Ovary (tissue), 10 donors: ENCODE measurements at places on chromosomes 7 and 10. TPM values are rescaled to one million over a fixed set of nuclear protein-coding genes. Genes with fewer than 3 reads are reported as not detected.
A peak's percentile ranks its signal among the peaks of the same experiment; 100 is the strongest.

GRCh38 chr10:17756557-17757217 is 4.7 kb downstream of the TMEM236 start:
- no peak for DNase-seq

- no peak for DNase-seq
These were observed 504.6 kb upstream of the MKI67 start for GRCh38 chr10:128630787-128631252.

- no peak for DNase-seq
These were observed 86.2 kb downstream of the ZRANB1 start for GRCh38 chr10:125027871-125028869.

DNA sequence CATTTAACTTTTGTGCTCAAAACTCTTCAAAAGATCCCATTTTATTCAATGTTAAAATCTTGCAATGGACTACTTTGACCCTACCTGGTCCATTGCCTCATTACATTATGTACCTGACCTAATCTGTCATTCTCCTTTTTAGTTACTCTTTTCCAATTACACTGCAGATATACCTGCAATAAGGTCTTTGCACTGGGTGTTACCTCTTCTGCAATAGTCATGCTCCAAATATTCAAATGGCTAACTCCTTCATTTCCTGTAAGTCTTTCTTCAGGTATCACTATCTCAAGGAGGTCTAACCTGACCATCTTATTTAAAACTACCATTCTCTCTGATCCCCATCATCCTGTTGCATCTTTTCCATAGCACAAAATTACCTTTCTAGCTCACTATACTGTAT is 22.3 kb downstream of the SLC13A1 start:
- DNase-seq, result no peak

GRCh38 chr7:134613623-134614347 is 32.9 kb upstream of the BPGM start:
- DNase-seq, result no peak

SLC26A5 gene
- 0.10 TPM for total RNA-seq

GRCh38 chr7:24896031-24896501 is 83.9 kb downstream of the OSBPL3 start:
- DNase-seq, result no peak

DNA sequence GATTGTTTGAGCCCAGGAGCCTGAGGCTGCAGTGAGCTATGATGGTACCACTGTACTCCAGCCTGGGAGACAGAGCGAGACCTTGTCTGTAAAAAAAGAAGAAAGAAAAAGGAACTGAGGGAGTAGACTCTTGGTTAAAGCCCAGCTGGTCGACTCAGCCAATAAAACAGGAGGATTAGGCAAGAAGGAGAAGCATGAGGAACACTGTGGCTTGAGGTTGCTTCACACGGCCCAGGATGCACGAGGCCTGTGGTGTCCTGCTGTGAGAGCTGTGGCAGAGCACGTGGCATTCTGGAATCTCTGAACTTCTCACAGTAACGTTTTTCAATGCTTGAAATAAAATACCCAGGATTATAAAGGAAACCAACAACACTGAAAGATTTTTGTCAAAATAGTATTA is 93.3 kb downstream of the CUL2 start:
- DNase-seq, result no peak

- peak; percentile 45 for DNase-seq
These were observed 686 bp downstream of the AASS start for GRCh38 chr7:122143376-122143750.

TAS2R3 gene
- 4.2 TPM for total RNA-seq

FAM24B gene
- 2.4 TPM for total RNA-seq

- no peak for DNase-seq
These were observed 49.5 kb upstream of the ADAM12 start for GRCh38 chr10:126437635-126438406.

DNA sequence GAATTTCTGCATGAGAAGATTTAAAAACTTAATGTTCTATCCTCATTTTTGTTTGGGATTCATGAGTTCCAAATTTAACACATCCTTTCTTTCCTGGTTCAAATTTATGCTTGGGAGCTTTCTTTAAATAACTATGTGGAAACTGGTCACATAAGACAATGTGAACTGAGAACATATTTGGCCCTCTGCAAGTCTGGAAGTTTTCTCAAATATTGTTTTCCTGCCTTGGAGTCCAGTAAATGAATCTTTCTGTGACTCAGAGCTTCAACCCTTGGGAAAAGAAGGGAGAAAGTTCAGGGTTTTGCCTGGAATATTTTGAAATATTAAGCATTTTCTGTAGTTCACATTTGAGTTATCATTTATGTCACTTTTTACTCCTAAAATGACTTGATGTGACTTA is 559.0 kb upstream of the NRP1 start:
- no peak for DNase-seq

STYXL1 gene
- 25.2 TPM for total RNA-seq

- DNase-seq, result no peak
These were observed 317.3 kb downstream of the PRPF18 start for GRCh38 chr10:13904064-13904463.

NEUROG3 gene
- total RNA-seq, result not detected

DNA sequence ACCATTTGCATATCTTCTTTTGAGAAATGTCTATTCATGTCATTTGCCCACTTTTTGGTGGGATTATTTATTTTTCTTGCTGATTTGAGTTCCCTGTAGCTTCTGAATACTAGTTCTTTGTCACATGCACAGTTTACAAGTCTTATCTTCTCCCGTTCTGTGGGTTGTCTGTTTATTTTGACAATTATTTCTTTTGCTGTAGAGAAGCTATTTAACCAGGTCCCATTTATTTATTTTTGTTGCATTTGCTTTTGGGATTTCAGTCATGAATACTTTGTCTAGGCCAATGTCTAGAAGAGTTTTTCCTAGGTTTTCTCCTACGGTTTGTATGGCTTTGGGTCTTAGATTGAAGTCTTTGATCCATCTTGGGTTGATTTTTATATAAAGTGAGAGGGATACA is 32.9 kb downstream of the GPR22 start:
- no peak for DNase-seq

GRCh38 chr10:118457824-118458428 is 115.8 kb upstream of the FAM204A start:
- DNase-seq, result no peak

DNA sequence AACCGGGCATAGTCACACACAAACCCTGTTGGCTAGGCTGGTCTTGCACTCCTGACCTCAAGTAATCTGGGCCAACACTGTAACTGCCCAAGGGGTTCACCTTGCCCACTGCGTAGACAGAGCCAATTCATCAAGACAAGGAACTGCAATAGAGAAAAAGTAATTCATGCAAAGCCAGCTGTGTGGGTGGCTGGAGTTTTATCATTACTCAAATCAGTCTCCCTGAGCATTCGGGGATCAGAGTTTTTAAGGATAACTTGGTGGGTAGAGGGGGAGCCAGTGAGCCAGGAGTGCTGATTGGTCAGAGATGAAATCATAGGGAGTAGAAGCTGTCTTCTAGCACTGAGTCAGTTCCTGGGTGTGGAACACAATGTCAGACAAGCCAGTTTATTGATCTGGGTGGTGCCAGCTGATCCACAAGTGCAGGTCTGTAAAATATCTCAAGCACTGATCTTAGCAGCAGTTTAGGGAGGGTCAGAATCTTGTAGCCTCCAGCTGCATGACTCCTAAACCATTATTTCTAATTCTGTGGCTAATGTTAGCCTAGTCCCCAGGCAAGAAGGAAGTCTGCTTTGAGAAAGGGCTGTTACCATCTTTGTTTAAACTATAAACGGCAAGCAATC is 15.6 kb upstream of the FXYD4 start:
- DNase-seq, result no peak

ZEB1 gene
- 41.3 TPM for total RNA-seq

- no peak for DNase-seq
These were observed 961.5 kb downstream of the PCDH15 start for GRCh38 chr10:53839440-53840039.

DNA sequence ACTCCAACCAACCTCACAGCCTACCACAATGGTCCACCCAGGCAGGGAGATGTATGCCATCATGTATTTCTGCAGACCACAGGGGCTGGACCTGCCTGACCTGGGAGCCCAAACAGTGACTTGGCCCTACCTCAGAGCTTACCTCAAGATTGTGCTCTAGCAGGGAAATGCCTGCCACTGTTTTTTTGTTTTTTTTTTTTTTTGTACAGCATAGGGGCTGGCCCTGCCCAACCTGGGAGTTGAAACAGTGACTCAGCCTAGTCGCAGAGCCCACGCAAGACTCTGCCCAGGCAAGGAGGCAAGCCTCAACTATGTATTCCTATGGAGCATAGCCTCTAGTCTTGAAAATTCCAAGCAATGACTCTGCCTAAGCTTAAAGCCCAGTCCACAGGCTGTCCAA is 39.3 kb upstream of the CDK6 start:
- no peak for DNase-seq

- DNase-seq, result no peak
These were observed 931.5 kb downstream of the CCSER2 start for GRCh38 chr10:85259908-85260307.

DNA sequence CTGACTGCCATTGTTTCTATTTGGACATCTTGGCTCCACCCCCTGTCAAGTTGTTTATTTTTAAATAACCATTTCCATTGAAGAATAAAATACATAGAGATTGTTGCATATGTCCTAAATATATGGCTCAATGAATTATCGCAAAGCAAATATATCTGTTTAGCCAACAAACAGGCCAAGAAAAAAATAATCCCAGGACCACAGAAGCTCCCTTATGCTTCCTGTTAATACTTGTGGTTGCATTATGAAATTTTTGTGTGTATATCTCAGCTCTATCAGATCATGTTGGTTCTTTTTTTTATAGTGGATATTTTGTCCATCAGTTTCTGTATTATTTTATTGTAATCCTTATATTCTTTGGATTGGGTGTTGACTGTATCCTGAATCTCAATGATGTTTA is 53.4 kb upstream of the CYP2C8 start:
- DNase-seq, result no peak

GRCh38 chr7:127413326-127413725 is 20.8 kb upstream of the ZNF800 start:
- no peak for DNase-seq

GRCh38 chr7:17152721-17153120 is 145.7 kb upstream of the AHR start:
- DNase-seq, result no peak

GRCh38 chr7:33155811-33156210 is 26.4 kb downstream of the BBS9 start:
- no peak for DNase-seq

- DNase-seq, result no peak
These were observed 291.8 kb downstream of the CRPPA start for GRCh38 chr7:16129431-16130110.

OIT3 gene
- total RNA-seq, result not detected

DNA sequence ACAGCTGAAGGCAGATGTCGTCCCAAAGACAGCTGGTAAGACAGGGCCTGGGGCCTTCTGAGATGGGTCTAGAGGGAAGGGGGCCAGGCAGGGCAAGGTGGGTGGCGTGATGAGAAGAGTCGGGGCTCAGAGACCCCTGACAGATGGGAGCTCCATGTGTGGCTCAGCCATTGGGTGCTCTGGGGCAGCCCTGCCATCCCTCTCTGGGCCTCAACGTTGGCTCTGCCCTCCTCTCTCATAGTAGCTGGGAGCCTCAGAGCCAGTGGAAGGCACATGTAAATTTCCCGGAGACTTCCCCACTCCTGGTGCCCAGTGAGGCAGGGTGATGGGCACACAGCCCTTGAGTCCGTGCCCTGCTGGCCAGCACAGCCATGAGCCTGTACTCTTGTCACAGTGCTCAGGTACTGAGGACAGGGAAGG is 1.8 kb downstream of the PPIF start:
- DNase-seq, result no peak

NKX2-3 gene
- total RNA-seq, result not detected

DNA sequence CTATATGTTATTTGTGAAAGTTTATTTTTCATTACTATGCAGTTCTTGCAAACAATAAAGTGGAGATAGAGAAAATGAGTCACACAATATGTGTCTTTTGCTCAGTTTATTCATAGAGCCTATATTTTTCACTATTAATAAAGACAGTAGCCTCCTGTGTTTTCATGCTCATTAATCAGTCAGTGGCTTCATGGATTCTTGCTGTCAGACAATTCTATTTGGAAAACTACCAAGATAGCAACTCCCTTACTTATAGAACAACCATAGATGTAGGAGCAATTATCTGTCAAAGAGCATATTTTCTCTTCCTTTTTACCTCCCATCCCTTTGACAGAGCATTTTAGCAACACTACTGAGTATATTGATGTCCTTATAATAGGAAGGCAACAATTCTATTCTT is 132.7 kb upstream of the CALCR start:
- DNase-seq, result no peak

DNA sequence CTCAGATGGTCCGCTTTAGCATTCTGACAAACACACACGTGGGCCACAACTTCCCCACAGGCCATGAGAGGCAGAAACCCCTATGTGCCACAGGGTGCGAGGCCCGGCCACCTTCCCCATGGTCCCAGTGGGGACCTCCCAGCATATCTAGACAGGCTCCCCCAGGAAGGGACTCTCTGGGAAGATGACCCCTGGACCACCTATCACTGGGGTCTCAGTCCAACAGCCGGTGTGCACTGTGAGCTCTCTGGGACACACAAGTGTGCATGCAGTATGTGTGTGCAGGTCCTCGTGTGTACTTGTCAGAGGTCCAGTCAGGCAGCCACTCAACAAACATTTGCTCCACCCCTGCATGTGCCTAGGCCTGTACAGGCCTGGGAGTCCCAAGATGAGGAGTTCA is 18.7 kb downstream of the GRID1 start:
- DNase-seq, result no peak

- no peak for DNase-seq
These were observed 31.9 kb downstream of the PDSS1 start for GRCh38 chr10:26729395-26729794.

DNA sequence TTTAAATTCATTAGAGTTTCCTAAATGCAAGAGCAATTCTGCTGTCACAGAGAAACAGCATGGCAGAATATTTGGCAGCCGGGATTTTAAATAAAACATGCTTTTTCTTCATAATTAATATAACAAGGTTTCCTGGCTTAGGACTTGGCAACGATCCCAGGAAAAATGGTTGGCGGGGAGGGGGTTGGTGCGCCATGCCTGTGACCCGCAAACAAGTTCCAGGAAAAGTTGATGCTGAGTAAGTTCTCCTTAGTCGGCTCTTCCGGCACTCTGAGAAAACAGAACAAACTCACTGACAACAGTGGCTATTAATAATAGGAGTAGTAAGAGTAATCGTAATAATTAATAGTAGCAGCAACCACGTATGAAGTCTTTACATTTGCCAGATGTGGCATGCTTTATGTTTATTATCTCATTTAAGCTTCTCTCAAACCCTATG is 4.6 kb downstream of the HABP2 start:
- peak; percentile 56 for DNase-seq

DNA sequence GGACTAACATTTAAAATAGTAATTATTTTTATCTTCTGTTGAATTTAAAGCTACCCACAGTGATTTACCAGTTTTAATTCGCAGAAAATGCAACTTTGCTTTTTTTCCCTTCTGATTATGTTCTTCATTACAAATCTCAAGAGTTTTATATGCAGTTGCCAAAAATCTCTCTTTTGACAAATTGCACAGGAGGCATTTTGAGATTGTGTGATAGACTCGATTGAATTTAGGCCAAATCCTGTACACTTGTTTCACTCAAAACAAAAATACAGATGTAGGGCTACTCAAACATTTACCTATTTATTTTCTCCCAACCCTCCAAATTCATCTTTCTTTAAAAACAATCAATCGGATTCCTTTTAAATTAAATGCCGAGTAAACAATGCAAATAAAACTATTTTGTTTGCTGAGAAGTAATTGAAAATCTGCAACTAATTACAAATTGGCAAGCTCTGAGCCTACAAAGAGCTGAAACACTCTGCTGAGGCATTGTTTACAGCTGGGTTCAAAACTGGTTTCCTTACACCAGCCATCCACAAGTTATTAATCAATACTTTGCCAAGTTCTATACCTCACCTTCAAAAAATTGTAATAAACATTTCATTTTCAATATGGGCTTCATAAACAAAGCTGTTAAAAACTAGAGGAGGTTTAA is 214.9 kb upstream of the TCF7L2 start:
- no peak for DNase-seq
